ENCODE measurements at places on chromosomes 6 and 20.

- no peak for DNase-seq
These were observed 8.4 kb upstream of the PPP1R14C start for GRCh38 chr6:150134280-150134920.

GRCh38 chr20:17617212-17617867, 47.5 kb downstream of the DSTN start:
- DNase-seq, result no peak

GRCh38 chr6:15952231-15953151, 176.4 kb upstream of the MYLIP start:
- DNase-seq, result no peak

- no peak for DNase-seq
These were observed 87.1 kb downstream of the SOX4 start for GRCh38 chr6:21680611-21681010.

DNA sequence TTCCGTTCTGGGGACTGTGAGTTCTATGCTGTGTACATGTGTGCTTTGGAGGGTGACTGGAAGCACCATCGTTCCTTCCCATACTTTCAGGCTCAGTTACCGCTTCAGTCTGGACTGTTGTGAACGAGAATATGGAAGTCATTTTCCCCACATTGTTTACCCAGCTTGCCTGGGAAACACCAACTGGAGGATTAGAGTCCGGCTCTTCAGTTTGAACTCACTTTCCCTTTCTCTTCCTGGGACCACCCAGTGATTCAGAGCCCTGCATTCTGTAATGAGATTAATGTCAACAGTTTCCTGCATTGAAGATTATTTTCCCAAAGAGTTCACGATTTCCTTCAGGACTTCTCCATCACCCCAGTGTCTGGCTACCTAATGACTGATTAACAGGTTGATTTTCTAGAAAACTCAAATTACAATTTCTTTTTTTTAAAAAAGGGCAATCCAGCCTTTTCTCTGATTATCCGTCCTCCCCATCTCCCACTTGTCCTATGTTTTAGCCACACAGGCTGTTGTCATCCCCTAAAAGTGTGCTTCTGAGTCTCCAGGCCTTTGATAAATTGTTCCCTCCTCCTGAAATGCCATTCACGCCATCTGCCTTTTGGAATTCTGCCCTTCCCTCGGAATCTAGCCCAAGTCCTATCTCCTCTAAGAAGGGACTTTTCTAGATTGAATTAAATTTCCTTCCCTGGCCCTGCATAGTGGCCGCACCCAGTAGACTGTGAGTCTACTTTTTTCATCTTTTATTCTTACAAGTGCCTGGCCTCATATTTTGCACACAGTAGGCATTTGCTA, 3.3 kb upstream of the TAGAP start:
- no peak for DNase-seq

- DNase-seq, result no peak
These were observed 239.8 kb downstream of the CDC5L start for GRCh38 chr6:44627091-44627882.

GRCh38 chr6:5524110-5524509, 262.8 kb downstream of the FARS2 start:
- DNase-seq, result no peak

DNA sequence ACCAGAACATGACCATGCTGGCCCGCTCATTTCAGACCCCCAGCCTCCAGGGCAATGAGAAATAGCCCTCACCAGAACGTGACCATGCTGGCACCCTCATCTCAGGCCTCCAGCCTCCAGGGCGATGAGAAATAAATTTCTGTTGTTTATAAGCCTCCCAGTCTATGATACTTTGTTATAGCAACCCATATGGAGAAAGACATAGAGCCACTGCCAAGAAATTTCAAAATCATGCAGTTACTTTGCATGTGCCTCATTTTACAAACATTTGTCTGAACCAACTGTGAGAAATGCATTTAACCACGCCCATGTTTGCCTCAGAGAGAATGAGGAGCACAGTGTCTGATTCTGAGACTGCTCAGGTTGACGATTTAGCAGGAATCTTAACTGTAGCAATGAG, 15.5 kb downstream of the CYP39A1 start:
- DNase-seq, result no peak

- DNase-seq, result no peak
These were observed 770 bp downstream of the TCF19 start for GRCh38 chr6:31158863-31159855.

- DNase-seq, result no peak
These were observed 1076.4 kb downstream of the HACE1 start for GRCh38 chr6:103783329-103783728.

- DNase-seq, result no peak
These were observed 28.4 kb downstream of the CHMP4B start for GRCh38 chr20:33839591-33839990.

DNA sequence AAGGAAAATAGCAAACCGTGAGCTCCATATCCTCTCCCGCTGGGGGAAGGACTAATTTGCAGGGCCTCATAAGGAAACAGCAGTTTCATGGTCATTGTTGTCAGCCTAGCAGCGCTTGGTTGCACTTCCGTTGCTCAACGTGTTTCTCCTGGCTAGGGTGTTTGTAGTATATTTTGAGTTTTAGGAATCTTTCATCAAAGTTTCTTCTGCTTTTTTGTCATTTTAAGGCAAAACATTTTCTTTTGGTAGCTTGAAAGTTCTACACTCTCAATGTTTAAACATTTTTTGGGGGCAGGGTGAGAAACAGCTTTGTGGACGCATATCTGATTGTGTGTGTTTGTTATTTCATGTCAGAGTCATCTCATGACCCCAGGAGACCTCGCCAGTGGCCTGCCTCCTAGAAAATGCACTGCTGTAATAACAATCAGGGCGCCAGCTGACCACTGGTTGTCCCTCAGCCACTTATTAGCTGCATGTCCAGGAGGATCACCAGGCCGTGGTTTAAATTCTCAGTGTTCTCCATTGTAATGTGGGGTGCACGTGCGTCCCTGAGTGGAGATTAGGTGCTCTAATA, 20.6 kb downstream of the JARID2 start:
- no peak for DNase-seq

All from stimulated activated CD4-positive, alpha-beta T cell treated with anti-CD3 and anti-CD28 coated beads, TNF-alpha, amount 100 ng/mL, for 1 hour (primary cell).